Urinary bladder (tissue), 4 donors: ENCODE measurements at places on chromosomes 1 and 21. TPM values are rescaled to one million over a fixed set of nuclear protein-coding genes. Genes with fewer than 3 reads are reported as not detected.

GRCh38 chr21:29989634-29990234 is 49.9 kb upstream of the GRIK1 start:
- DNase-seq: no peak

GRCh38 chr1:151472856-151473731 is 13.8 kb upstream of the POGZ start:
- no peak for DNase-seq

SIK1 gene
- 27.1 TPM for total RNA-seq

- no peak for DNase-seq
Observed at GRCh38 chr1:2288311-2288710, 60.2 kb downstream of the SKI start.

PTAFR gene
- total RNA-seq: 3.0 TPM

SELE gene
- total RNA-seq: 6.6 TPM

FAM151A gene
- total RNA-seq: not detected

DNA sequence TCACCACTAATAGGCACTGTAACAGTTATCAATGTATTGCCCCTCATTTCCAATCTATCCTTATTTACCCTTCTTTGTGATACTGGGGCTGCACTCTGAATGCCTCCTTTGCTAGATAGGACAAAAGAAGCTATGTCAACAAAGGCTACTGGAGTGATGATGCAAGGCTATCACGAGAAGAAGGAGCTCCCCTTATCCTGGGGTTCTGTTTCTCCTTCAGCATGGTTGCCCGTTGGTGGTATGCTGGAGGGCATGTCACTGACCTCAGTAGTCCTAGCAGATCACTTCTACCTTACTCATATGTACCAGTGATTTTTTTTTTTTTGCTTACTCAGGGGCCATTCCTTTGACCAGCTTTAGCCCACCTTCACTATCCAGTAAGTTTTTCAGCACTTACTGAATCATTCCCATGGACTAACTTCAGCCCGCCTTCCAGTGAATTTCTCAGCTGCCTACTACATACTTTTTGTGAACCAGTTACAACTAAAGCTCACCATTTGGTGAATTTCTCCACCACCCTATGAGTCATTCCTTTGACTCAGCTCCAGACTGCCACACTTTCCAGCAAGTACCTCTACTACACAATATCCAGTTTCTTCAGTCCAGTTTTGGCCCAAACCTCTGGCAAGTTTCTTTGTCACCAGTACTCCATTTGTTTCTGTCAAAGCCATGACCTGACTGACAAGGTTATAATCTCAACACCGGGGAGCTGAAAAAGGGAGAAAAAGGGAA is 944.5 kb downstream of the KCNT2 start:
- no peak for DNase-seq

RBP7 gene
- total RNA-seq: 2.4 TPM

DNA sequence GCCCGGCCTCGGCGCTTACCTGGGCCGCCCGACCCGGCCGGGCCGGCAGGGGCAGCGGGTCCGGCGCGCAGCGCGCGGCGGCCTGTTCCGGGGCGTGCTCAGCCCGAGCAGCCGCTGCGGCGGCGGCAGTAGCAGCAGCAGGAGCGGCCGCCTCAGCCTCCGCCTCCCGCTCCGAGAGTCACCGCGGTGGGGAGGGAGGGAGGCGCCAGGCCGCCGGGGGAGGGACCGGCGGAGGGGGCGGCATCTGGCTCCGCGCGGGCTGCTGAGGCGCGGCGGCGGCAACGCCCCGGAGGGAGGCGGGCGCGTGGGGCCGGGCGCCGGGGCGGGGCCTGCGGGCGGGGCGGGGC is at the start of gene CTNNBIP1:
TSS of gene CTNNBIP1 (minus strand) at position 194 of the 347 bp plus-strand sequence. CDS start 38,205 bp downstream, outside the sequence.
- DNase-seq: no peak

PDZK1IP1 gene
- total RNA-seq: not detected

- no peak for DNase-seq
Observed at GRCh38 chr1:1074631-1075147, 583 bp upstream of the RNF223 start.

- DNase-seq: no peak
Observed at GRCh38 chr1:95034506-95034905, 38.2 kb downstream of the ALG14 start.
